ENCODE measurements at places on chromosomes 5 and 9.

DNA sequence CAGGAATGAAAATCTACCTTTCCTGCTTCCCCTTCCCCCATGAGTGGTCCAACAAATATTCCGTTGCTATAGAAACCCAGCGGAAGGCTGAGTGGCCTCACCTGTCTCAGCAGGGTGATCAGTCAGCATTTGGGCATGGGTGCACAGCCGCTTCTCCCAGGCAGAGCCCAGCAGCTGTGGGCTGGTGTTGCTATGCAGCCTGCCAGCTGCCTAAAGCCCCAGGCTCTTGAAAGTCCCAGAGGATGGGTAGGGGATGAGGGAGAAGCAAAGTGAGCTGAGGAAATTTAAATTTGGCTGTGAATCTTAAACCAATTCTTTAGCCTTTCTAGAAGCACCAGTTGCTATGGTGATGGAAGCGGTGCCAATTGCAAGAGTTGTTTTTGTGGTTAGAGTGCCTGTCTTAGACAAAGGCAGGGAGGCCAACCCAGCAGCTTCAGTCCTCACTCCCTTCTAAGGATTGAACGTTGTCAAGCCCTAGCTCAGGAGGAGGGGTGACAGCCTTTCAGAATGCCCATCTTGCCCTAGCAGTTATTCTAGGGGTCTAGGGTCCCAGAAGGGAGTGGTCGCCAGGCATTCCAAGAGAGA is 151.5 kb upstream of the PITX1 start:
- no peak overlapping the region for H3K4me3 ChIP-seq
- no peak overlapping the region for H3K27ac ChIP-seq
- H3K4me1 ChIP-seq, result no peaks in the 10 kb centered on the region
- H3K27me3 ChIP-seq, result no peaks in the 10 kb centered on the region
- no peak for DNase-seq

- DNase-seq, result no peak
- H3K27ac ChIP-seq, result no peak overlapping the region
- H3K27me3 ChIP-seq, result no peaks in the 10 kb centered on the region
- H3K4me1 ChIP-seq, result no peaks in the 10 kb centered on the region
These were observed 62.2 kb upstream of the PPARGC1B start for GRCh38 chr5:149667829-149668330.

DNA sequence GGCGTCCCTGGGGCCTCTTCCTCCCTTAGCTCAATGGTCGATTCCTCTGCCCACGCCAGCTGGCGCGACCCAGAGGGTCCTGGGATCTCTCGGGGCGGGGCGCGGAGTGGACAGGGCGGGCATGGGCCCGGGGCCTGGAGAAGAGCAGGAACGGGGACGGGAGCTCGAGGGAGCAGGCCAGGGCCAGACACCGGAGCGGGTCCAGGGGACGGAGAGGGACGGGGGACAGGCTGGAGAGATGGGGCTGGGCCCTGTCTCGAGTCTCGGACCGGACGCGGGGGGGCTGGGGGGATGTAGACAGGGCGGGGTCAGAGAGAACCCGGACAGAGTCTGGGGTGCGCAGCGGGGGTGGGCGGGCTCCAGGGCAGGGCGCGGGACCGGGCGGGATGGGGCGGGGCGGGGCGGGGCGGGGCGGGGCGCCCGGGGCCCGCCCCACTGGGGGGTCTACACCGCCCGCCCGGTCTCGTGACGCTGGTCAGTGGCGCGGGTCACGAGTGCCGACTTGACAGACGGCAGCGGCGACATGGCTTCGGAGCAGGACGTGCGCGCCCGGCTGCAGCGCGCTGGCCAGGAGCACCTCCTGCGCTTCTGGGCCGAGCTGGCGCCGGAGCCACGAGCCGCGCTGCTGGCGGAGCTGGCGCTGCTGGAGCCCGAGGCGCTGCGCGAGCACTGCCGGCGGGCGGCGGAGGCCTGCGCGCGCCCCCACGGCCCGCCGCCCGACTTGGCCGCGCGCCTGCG is at the start of gene UAP1L1:
Gene UAP1L1 (plus strand): TSS at position 508 of the 738 bp plus-strand sequence. CDS start 16 bp downstream, at position 524.
- no peak within 1 kb of the TSS for H3K27ac ChIP-seq
- H3K4me3 ChIP-seq, result peak within 1 kb of the TSS; percentile 47
- H3K27me3 ChIP-seq, result no peaks in the 10 kb centered on the region
- DNase-seq, result peak; percentile 63
- peaks cover 3% of the 10 kb centered on the region for H3K36me3 ChIP-seq
- H3K4me1 ChIP-seq, result peaks cover 7% of the 10 kb centered on the region

DNA sequence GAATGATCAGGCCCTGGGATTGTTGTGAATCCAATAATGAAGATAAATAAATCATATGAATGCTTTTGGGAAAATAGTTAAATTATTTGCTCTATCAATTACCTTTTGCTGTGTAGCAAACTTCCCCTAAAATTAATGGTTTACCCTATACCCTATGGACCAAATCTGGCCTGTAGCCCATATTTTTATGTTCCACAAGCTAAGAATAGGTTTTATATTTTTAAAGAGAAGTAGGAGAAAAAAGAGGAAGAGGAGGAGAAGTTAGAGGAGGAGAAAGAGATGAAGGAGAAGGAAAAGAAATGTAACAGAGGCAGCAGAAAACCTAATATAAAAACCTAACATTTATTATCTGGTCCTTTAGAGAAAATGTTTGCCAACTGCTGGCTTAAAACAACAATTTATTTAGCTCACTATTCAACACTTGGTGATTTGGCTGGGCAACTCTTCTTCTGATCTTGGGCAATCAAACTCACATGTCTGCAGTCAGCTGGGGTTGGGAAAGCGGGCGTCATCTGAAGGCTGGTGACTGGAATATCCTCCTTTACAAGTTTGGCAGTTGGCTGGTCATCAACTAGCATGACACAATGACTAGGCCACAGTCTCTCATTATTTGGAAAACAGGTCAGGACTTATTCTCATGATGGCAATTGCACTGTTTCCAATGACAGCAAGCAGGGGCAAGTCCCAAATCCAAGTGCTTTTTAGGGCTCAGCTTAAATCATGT is 522.9 kb downstream of the RASEF start:
- H3K4me1 ChIP-seq, result no peaks in the 10 kb centered on the region
- no peak for DNase-seq
- no peak overlapping the region for H3K27ac ChIP-seq
- H3K4me3 ChIP-seq, result no peak overlapping the region

- peaks cover 5% of the 10 kb centered on the region for H3K36me3 ChIP-seq
- no peaks in the 10 kb centered on the region for H3K4me1 ChIP-seq
- no peaks in the 10 kb centered on the region for H3K27me3 ChIP-seq
- DNase-seq, result no peak
- H3K4me3 ChIP-seq, result no peak overlapping the region
- no peak overlapping the region for H3K27ac ChIP-seq
These were observed 15.7 kb downstream of the PCDH12 start for GRCh38 chr5:141942185-141942857.

DNA sequence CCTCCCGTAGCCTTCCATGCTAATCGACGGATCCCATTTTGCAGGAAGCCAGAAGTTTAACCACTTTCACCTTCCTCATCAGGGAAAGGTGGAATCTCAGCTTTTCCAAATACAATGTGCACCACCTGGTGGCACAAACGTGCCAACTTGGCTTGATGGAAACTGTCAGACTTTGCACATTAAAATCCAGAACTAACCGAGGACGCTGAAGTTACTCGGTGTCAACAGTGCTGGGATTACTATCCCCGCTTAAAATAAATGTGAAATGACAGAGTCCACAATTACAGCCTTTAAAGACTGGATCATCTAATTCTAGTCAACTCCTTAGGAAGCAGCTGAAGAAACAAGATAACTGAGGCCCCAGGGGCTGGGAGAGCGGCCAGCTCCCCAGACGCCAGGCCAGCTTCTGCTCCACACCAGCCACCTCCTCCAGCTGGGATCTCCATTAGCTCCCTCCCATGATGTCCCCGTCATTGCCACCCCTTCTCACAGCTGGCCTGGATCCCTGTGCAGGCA is 50.1 kb upstream of the RETREG1 start:
- H3K4me3 ChIP-seq, result no peak overlapping the region
- H3K27me3 ChIP-seq, result no peaks in the 10 kb centered on the region
- H3K36me3 ChIP-seq, result no peaks in the 10 kb centered on the region
- H3K27ac ChIP-seq, result no peak overlapping the region
- no peaks in the 10 kb centered on the region for H3K4me1 ChIP-seq
- DNase-seq, result no peak

DNA sequence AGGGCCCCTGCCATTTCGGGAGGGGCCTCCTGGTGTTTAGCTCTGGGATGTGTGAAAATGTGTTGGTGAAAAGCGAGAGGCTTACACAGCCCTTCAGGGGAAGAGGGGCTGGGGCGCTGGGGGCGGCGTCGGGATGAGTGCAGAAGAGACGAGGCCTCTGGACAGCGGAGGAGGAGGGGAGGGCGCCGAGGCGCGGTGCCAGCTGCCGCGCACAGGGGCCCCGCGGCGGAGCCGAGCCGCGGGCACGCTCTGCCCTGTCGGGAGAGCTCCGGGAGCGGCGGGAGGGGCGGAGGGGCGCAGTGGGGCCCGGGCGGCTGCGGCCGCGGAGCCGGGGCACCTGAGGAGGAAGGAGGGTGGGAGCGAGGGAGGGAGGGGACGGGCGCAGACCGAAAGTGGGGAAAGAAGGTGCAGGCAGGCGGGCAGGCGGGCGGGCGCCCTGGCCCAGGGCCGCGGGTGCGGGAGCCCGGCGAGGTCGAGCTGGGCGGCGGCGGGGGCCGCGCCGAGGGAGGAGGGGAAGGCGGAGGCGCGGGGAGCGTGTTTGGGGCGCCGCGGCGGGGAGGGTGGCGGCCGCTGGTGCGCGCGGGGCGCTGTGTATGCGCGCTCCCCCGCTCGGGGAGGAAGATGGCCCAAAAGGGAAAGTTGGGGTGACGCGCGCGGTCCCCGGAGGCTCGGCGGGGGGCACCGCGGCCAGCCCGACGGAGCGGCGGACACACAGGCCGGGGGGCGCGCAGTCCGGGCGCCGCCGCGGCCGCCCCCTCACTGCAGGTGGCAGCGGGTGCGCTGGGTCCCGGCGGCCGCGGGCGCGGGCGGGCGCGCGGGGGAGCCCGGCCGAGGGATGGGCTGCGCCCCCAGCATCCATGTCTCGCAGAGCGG is at the start of gene PDE8B:
Gene PDE8B (plus strand): TSS at position 590 of the 873 bp plus-strand sequence. CDS start 246 bp downstream, at position 836.
- no peaks in the 10 kb centered on the region for H3K36me3 ChIP-seq
- H3K4me3 ChIP-seq, result no peak within 1 kb of the TSS
- no peaks in the 10 kb centered on the region for H3K4me1 ChIP-seq
- peaks cover 13% of the 10 kb centered on the region for H3K27me3 ChIP-seq
- no peak within 1 kb of the TSS for H3K27ac ChIP-seq
- DNase-seq, result no peak

DNA sequence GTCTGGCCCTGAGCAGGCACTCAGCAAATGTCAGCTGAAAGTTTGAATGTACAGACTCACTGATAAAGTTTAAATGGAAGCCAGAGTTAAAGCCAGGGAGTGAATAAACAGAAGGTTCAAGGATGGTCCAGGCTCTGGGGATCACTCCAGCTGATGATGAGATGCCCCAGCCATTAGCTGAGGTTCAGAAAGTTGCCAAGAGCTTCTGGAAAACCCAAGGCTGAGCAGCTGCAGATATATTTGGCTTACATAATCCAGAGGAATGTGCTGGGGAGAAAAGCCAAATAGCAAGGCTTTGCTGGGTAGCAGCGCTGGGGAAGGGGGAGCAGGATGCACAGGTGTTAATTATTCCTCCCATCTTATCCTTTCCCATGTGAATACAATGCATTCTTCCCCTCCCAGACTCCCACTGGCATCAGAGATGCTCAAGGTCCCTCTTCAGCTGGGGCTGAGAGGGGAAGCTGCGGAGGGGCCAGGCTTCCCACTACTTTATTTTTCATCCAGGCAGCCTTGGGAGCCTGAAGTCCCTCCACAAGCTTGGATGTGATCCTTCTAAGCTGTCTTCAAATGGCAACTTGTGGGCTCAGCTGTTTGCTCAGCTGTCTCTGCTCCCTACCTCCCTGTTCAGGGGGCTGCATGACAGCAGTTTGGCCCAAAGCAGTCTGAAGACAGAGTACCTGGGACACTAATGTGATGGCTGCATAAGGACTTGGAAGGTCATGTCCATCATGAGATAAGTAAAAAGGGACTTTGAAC is 341.2 kb downstream of the TRIM32 start:
- H3K27ac ChIP-seq, result no peak overlapping the region
- H3K4me3 ChIP-seq, result no peak overlapping the region
- no peaks in the 10 kb centered on the region for H3K4me1 ChIP-seq
- H3K27me3 ChIP-seq, result no peaks in the 10 kb centered on the region

DNA sequence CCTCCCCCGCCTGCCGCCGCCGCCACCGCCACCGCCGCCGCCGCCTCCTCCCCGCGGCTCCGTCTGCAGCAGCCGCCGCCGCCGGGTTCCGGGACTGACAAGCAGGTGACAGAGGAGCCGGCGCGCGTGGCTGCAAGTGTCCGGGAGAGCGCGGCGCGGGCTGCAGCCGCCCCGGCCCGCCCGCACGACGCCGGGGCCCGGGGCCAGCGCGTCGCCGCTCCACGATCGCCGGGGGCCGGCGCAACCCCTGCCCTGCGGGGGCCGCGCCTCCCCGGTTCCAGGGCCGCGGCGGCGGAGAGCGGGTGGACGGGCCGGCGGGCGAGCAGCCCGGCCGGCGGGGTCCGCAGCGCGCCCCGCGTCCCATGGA is 343 bp downstream of the LMX1B start:
- H3K36me3 ChIP-seq, result no peaks in the 10 kb centered on the region
- H3K27me3 ChIP-seq, result peaks cover 45% of the 10 kb centered on the region
- peaks cover 18% of the 10 kb centered on the region for H3K4me1 ChIP-seq
- H3K4me3 ChIP-seq, result no peak overlapping the region
- DNase-seq, result no peak

GRCh38 chr9:93255994-93256877 is 72.3 kb downstream of the WNK2 start:
- DNase-seq, result no peak
- no peak overlapping the region for H3K4me3 ChIP-seq
- H3K27ac ChIP-seq, result no peak overlapping the region

DNA sequence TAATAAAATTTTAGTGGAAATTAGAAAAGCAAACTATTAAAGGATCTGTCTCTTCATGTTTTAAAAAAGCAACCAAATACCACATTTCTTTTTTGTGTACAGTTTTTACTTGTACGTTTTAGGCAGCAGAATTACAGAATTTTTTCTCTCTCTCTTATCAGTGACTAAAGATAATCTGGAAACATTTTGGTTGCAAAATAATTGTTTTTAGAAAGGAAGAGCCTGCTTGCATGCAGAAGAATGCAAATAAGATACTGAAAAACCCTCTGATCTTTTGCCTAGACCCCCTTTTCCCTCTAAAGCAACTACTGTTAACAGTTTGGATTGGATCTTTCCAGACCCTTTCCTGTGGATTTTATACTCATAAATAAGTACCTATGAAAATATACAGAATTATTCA is 75.9 kb upstream of the SGCD start:
- H3K4me3 ChIP-seq, result no peak overlapping the region
- H3K36me3 ChIP-seq, result no peaks in the 10 kb centered on the region
- no peak for DNase-seq

GRCh38 chr5:65359981-65360380 is 121.7 kb downstream of the ADAMTS6 start:
- H3K27me3 ChIP-seq, result no peaks in the 10 kb centered on the region
- no peak for DNase-seq
- H3K27ac ChIP-seq, result no peak overlapping the region
- H3K4me3 ChIP-seq, result no peak overlapping the region
- H3K4me1 ChIP-seq, result no peaks in the 10 kb centered on the region

- DNase-seq, result no peak
- no peak overlapping the region for H3K27ac ChIP-seq
- no peaks in the 10 kb centered on the region for H3K27me3 ChIP-seq
- no peaks in the 10 kb centered on the region for H3K36me3 ChIP-seq
- no peak overlapping the region for H3K4me3 ChIP-seq
These were observed 61.3 kb upstream of the MOCS2 start for GRCh38 chr5:53170746-53171349.

Measured in CD8-positive, alpha-beta memory T cell (primary cell).